Left forelimb (tissue), 1 donor: ENCODE measurements at places on chromosomes 5 and 9.

DNA sequence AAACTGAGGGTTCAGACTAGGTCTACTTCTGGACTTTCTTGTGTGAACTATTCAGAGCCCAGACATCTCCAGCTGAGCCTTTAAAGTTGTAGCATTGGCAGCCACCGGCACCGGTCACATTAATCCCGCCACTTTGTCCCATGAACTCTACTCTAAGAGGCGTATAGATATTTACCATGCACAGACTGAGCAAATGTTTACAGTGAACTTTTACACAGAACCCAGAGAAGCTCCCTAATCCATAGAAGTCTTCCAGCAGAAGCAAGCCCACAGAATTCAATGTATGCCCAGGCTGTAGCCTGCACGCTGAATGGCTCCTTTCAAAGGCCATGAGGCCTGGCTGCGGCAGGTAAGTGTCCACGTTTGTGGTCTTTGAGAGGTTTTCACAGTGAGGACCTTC is 466.9 kb downstream of the ENC1 start:
- no peak for DNase-seq

DNA sequence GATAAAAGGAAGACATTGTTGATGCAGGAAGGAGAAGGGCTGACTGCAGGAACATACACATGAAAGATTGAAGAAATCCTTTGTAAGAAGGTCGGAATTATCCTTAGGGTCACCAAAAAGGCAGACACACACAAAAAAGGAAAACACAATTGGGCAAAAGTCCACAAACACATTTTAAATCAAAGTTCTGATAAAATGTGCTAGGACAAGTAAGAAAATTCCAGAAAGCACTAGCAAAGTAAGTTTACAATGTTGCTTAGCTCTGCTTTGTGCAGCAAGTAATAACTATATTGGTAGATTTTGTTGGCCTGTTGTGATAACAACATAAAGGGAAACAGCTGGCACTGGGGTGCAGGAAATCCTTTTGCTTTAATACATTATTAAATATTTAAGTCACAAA is 99.8 kb upstream of the VCAN start:
- DNase-seq = no peak

DNA sequence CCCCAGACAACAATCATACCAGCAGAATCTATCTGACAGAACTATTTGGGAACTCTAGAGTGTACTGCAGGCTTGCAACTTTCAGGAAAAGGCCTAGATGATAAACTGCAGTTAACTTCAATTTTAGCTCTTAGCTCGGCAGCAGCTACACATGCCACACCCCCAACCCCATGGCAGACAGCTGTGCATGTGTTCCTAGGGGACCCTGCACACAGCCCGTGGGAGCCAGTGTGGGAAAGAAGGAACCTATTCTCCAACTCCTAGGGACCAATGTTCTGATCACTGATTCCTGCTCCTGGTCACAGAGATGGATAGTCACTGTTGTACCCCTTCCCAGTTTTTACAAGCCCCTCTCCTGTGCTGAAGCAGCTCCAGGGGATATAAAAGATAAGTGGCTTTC is 179.6 kb downstream of the DRD1 start:
- no peak for DNase-seq

- DNase-seq = no peak
Measured at GRCh38 chr9:88571419-88571818, 36.4 kb downstream of the NXNL2 start.

DNA sequence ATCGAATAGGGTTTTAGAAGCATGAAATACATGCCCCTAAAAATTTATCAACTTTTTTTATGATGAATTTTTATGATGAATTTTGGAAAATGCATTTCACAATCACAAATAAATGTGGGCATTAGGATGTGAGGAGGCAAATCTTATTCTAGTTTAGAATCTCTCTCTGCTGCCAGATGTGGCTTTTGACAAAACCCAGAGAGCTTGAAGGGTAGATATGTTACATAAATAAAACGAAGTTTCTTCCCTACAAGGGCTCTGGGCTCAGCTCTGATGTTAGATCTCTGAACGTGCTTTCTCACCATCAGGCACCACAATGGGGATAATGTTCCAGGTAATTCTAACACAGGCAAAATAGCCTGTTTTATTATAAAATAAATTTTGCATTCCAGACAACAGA is 102.3 kb upstream of the ADAMTSL1 start:
- no peak for DNase-seq

DNA sequence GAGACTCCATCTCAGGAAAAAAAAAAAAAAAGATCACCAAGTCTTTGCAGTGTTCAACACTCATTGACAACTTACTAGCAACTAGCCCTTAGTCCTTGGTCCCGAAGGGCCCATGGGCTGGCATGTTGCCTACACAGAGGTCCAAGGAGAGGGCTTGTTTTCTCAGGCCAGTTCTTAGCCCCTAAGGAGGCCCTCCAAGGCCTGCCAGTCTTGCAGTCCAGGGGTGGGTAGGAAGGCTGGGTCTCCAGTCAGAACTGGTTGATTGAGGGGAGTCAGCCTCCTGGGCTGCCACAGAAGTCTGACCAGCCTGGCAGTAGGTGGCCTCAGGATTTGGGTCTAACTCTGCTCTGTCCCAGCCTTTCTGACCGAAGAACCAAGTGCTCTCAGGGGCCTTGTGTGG is 32.7 kb downstream of the IER5L start:
- DNase-seq = no peak

DNA sequence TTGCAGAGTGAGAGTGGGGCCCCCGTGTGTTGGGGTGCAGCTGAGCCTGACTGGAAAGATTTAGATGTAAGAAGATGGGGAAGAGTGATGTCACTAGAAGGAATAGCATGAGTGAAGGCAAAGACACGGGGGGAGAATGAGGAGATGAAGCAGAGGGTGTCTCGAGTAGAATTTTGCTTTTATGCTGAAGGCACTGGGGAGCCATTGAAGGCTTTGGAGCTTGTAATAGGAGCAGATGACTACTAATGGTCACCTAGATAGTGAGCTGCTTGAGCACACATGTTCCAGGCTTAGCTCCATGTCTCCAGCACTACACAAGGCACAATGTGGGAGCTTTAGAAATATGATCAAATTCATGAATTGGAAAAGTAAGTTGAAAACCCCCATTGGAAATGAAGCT is 32.1 kb downstream of the COL15A1 start:
- no peak for DNase-seq

- no peak for DNase-seq
Measured at GRCh38 chr5:78050888-78051287, 243.6 kb downstream of the AP3B1 start.

DNA sequence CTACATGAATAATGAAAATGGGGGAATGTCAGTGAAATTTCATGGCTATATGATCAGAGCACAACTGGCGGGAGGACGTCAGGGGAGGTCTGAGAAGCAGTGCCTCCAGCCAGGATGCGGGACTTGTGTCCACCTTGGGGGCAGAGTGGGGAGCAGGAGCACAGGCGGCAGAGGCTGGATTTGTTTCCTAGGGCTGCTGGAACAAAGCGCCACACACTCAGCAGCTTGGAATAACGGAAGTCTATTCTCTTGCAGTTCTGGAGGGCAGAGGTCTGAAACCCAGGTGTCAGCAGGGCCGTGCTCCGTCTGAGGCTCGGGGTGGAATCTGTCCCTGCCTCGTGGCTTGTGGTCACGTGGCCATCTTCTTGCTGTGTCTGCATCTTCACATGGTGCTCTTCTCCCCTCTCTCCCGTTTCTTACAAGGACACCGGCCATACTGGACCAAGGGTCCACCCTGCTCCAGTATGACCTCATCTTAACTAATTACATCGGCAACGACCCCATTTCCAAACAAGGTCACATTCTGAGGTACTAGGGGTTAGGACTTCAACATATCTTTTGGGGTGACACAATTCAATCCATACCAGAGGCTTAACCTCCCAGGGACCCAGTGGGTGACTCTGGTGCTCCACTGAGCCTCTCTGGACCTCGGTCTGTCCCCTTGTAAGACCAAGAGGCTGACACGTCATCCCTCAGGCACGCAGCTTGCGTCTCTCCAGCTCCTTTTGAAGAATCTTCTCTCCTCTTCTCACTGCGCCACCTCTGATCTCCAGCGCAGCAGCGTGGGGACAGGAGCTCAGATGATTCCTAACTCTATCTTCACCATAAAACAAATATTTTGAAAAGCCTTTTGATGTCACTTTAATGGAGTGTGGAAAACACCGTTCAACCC is 202.5 kb downstream of the CDK5RAP2 start:
- no peak for DNase-seq

GRCh38 chr5:115985802-115986757 is 23.8 kb downstream of the LVRN start:
- DNase-seq = no peak

- DNase-seq = no peak
Measured at GRCh38 chr5:106189121-106189809, 1481.5 kb downstream of the EFNA5 start.

DNA sequence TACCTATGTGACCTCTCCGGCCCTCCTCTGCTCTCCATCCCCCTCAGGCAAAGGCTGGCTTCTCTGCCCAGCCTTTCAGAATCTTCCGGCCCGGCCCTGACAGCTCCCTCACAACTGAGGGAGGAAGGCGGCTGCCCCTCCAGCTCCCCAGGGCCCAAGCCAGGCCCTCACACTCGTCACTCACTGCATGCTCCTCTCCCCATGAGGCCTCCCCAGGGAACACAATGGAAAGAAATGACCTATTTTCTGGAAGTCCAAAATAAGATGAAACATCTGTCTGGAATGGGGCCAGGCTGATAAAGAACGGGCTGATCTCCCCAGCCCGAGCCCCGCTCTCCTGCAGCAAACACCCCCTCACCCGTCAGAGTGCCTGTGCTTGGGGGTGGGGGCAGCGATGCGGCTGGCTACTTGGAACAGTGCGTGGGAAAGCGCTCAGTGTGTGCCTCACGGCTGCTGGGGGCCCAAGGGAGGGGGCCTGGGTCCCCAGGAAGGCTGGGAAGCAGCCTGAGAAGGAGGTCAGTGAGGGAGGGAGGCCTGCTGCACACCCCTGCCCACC is 11.3 kb downstream of the PDGFRB start:
- no peak for DNase-seq

DNA sequence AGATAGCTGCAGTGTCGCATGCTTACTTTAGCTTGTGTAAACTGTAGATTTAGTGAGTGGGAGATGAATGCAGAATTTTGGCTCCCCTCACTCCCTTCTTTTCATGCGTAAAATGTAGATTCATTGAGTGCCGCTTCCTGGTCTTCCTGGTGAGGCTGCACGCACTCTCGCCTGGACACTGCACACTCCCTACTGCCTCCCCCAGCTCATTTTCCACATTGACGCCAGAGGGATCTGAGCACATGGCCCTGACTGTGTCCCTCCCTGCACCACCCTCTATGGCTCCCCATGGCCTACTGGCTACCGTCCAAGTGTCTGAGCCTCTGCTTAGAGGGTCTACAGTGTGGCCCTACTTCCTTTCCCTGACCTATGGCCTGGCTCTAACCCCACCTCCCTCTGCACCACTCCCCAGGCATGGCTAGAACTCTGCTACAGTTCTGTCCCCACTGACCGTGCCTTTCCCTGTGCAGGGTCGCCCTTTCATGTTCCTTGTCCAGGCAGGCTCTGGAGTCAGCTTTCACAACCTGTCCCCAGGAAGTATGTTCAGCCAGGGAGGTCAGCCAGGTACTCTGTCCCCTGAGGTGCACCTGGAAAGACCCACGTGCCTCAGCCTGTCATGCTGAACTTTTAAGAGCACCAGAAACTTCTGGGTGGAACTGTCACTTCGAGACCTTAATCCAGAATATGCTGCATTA is 160.6 kb downstream of the COL23A1 start:
- no peak for DNase-seq

DNA sequence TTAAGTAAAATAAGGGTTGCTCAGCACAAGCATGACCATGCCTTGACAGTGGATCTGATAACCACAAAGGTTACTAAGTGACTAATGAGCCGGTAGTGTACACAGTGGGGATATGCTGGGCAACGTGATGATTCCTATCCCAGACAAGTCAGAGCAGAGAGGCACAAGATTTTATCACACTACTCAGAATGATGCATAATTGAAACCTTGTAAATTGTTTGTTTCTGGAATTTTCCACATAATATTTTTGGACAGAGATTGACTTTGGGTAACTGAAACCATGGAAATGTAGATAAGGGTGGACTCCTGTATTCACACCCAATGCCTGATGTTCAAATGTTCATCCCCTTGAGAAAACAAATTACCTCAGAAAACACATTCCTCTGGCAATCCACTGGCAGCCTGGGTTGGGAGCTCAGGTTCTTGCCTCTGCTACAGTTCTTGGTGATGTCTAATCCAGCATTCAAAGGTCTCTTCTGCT is 16.2 kb upstream of the ERAP1 start:
- no peak for DNase-seq

DNA sequence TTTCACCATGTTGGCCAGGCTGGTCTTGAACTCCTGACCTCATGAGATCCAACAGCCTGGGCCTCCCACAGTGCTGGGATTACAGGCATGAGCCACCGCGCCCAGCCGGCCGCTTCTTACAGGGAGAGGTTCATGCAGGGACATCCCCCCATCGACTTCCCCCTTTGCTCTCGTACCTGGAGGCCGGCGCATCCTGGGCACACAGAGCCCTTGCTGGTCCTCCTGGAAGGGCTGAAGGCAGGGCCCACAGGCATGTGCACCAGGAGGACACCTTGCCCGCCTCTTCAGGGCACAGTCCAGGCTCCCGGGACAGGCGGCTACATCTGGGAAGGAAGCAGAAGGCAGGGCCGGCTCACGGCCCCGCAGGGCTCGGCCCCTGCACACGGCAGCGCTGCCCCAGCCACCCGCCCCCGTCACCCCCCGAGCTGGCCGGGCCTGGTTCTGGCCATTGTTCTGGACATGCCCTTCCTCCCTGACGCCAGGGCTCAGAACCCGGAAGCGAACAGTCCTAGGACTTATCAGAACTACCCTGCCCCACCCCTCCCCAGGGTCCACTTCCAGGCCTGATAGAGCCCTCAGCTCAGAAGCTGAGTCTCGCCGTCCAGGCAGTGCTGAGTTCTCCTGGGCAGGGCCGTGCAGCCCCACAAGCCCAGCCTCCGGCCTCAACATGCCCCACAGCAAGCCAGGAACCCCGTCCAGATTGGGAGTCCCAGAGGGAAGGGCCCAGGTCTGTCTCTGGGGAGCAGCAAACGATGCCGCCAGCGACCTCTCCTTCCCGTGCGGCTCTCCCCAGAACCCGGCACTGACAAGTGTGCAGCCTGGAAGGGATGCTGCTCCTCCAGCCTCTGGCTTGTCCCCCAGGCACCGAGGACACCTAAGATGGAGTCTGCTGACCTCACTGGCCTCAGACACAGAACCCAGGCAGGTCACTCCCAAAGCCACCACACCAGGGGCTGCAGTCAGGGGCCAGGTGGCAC is 2.9 kb downstream of the NPDC1 start:
- no peak for DNase-seq

DNA sequence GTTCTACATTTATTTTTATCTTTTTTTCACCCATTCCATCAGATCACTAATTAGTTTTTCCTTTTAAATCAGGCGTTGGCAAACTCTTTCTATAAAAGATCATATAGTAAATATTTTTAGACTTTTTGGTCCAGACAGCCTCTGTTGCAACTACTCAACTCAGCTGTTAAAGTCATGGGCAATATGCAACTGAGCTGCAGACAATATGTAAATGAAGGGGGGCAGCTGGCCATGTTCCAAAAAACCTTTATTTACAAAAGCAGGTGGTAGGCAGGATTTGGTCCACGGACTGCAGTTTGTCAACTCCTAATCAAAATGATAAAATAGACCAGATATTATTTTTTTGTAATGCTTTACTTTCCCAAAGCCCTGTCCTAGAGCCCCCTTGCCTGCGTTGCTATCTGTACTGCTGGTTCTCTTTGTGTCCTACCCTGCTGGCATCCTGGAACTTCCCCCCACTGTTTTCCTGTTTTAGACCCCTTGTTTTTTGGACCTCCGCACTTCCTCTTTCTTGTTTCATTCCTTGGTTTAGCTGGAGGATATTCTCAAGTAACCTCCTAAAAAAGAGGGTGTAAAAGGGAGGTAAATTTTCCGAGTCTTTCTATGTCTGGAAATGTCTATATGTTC is 24.7 kb upstream of the TNFSF8 start:
- DNase-seq = no peak

- no peak for DNase-seq
Measured at GRCh38 chr9:137430723-137431415, 7.7 kb downstream of the NOXA1 start.
